ENCODE measurements at places on chromosomes 5 and 9.
A peak's percentile ranks its signal among the peaks of the same experiment; 100 is the strongest.

DNA sequence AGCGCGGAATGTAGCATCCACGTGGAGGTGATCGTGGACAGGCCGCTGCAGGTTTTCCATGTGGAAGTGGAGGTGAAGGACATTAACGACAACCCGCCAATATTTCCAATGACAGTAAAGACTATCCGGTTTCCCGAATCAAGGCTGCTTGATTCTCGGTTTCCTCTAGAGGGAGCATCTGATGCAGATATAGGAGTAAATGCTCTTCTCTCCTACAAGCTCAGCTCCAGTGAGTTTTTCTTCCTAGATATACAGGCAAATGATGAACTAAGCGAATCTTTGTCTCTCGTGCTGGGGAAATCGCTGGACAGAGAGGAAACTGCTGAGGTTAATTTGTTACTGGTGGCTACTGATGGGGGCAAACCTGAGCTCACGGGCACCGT, 598 bp downstream of the PCDHA2 start:
- no peak for DNase-seq

GRCh38 chr9:6997330-6997729, 239.6 kb downstream of the KDM4C start:
- DNase-seq: no peak

GRCh38 chr9:37811906-37812476, 11.4 kb downstream of the DCAF10 start:
- no peak for DNase-seq

- DNase-seq: no peak
These were observed 1581.8 kb upstream of the WWC1 start for GRCh38 chr5:166709691-166710090.

- no peak for DNase-seq
These were observed 40.4 kb downstream of the ZDHHC21 start for GRCh38 chr9:14652729-14653377.

DNA sequence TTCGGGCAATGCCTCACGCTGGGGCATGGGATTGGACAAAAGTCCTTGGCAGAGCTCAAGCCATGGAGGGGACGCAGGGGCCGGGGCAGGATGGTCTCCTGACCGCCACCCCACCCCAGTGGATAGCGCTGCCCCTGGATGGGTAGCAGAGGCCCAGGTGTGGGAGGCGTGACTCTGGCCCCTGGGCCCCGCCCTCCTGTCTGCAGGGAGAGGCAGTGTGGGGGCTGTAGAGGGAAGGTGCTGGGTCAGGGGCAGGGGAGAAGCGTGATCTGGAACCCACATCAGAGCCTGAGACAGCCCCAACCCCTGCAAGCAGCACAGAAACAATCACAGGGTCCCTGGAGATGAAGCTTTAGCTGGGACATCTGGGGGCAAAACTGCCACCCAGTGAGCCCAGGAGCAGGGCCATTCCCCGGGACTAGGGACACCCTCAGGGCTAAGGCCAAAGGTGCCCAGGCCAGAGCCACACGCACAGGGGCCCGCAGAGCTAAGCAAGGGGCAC, 36.2 kb downstream of the NACC2 start:
- DNase-seq: no peak

DNA sequence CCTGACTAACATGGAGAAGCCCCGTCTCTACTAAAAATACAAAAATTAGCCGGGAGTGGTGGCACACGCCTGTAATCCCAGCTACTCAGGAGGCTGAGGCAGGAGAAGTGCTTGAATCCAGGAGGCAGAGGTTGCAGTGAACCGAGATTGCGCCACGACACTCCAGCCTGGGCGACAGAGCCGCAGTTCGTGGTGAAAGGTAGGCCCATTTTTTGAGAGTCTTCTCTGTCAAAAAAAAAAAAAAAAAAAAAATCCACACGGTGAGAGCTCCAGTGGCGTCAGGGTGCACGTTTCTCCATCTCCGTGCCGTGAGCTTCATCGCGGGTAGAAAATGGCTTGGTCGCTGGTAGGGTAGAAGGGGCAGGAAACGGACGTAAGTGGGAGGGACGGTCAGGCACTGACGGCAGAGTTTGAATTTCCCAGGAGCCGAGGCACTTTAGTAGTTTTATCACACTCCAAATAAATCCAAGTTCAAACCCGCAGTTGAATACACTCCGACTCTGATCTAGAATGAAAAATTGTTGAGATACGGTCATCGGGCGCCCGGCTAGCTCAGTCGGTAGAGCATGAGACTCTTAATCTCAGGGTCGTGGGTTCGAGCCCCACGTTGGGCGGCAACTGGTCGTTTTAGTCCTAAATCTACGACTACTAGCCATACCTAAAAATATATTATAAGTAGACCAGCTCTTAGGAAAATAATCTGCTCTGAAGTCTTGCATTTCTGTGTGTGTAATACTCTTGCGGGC, 2.4 kb upstream of the TRIM7 start:
- peak; percentile 70 for DNase-seq

DNA sequence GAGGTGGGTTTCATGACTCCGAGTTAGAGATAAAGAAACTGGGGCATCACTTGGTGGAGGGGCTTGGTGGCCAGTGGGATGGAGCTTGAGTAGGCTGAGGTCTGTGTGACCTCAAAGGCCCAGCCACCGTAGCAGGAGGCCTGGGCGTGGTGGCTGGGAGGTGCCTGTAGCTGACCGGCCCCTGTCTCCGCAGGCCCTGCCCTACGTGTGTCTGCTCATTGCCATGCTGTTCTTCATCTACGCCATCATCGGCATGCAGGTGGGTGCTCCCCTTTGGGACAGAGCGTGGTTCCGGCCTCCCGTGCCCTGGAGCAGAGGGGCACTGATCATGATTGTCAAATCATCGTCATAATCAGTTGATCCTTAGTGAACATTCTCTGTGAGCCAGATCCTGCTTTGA, 196.2 kb downstream of the CACNA1B start:
- DNase-seq: no peak

- DNase-seq: no peak
These were observed 25.7 kb downstream of the FRMPD1 start for GRCh38 chr9:37676411-37676830.

- DNase-seq: no peak
These were observed 28.8 kb downstream of the CAMK4 start for GRCh38 chr5:111252799-111253545.

DNA sequence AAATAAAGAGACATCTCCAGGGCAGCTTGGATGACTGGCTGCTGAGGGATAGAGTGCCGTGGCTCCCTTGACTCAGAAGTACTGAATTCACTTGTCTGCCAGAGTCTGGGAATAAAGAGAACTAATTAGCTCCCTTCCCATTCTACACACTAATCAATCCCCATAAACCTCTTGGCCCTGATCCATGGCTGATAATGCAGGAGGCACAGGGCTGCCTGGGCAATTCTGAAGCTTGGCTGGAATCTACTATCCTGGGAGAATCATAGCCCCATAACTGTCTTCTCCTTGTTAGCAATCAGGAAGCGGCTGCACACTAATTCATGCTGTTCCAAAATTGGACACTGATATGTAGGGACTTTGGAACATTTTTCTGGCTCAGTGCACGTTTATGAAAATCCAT, 197.7 kb downstream of the PTTG1 start:
- no peak for DNase-seq

DNA sequence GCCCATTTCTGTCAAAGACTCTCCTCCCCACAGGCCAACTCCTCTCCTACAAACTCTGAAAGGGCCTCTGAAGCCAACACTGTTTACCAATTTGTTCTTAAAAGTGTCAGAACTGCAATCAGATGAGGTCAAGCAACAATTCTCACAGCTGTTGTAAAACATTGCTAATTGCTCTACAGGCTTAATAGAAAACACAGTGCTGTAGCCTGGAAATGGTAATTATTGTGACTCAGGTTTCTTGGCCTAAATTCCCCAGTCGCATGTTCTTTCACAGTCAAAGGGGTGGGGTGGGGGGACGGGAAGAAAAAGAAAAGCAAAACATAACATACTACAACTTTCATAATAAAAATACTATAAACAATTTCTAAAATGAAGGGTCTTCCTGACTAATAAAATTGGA, 343.2 kb downstream of the DMAC1 start:
- DNase-seq: no peak

GRCh38 chr9:116251366-116251765, 97.8 kb downstream of the PAPPA start:
- no peak for DNase-seq

- no peak for DNase-seq
These were observed 34.2 kb downstream of the ABLIM3 start for GRCh38 chr5:149175346-149176105.

DNA sequence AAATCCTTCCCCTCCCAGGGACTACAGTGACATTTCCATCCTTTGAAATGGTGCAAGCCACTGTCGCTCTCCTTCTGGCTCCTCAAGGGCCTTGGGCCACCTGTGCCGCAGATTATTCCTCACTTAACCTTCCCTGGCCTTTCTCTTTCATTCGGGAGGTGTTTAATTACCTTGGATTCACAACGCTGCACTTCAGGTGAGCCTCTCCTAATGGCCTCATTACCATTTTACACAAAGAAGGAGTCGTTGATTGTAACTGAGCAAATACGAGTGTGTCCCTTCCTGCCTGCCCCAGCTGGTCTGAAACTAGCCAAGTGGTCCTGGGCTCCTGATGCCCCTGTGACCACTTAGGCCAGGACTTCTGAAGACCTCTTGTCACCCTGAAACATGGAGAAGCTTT, 205.0 kb downstream of the CRB2 start:
- DNase-seq: no peak

- DNase-seq: no peak
These were observed 104.0 kb downstream of the PLCXD3 start for GRCh38 chr5:41406424-41406823.

DNA sequence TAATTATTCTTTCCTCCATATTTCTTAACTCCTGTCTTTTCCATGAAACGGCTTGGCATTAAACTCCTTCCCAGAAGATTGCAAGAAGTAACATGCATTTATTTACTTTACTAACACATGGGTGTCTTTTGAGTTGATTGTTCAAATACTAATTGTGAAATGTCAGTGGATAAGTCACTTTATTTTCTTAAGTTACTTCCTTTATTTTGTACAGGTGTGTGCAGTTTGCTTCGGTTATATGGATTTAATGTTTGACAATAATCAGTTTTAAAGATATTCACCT, 761 bp upstream of the SHOC1 start:
- no peak for DNase-seq

DNA sequence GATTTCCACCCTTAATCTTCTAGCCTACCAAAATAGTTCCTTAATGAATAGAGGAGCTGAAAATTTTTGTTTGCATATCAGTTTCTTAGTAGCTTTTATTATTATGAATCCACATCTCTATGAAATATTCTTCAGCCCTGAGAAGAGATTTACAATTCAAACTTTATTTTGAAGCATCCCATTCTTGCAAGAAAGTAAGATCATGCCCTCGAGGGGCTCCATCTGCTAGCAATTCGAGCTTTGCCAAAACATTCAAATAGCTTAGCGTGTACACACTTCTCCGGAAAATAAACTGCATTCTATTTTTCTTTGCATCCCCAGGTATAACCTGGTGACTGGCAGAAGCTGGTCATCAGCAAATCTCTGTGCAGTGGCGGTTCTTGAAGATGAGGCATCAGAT, 370.7 kb downstream of the MTRR start:
- DNase-seq: no peak

- DNase-seq: no peak
These were observed 415.4 kb upstream of the GRAMD2B start for GRCh38 chr5:126007841-126008240.

DNA sequence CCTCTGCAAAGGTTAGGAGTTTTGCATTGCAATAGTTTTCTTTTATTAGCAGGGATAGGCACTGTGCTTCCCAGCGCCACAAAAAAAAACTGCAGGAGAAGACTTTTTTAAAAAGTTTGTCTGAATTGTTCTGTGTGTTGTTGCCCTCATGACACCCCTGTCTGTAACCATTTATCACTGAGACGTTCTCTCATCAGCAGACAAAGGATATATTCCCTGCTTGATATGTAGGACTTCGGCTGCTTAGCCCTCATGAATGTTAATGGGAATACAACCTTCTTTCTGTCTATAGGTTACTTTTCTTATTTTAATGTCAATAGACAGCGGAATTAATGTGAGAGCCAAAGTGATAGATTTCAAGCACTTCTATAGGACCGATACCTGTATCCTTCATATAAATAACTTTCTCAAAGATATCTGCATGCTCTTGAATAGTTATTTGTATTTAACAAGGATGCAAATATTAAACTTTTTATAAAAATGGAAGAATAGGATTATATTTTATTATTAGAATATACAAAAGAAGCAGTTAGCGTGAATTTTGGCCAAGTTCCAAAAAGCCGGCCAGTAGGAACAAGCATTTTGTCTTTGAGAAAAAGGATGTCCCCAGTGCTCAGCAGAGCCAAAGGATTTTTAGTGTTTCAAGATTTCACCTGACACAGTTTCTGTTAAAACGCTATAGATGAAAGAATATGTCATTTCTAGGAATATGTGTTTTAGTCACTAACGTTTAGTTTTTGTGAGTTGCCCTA, 1.5 kb upstream of the LYSMD3 start:
- DNase-seq: no peak

DNA sequence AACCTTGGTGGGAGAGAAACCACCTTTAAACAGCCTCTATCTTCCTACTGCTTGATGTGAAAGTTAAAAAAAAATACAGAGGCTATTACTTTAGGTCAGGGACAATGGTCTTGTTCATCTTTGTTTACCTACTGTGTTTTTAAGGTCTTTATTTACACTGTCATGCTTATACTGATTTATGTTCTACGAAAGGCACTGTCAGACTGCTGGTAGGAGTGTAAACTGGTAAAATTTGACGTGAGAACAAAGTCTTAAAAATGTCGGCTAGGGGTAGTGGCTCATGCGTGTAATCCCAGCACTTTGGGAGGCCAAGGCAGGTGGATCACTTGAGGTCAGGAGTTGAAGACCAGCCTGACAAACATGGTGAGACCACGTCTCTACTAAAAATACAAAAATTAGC, 42.1 kb upstream of the ELOVL7 start:
- no peak for DNase-seq

- DNase-seq: no peak
These were observed 207.2 kb upstream of the RASEF start for GRCh38 chr9:83270116-83270515.

DNA sequence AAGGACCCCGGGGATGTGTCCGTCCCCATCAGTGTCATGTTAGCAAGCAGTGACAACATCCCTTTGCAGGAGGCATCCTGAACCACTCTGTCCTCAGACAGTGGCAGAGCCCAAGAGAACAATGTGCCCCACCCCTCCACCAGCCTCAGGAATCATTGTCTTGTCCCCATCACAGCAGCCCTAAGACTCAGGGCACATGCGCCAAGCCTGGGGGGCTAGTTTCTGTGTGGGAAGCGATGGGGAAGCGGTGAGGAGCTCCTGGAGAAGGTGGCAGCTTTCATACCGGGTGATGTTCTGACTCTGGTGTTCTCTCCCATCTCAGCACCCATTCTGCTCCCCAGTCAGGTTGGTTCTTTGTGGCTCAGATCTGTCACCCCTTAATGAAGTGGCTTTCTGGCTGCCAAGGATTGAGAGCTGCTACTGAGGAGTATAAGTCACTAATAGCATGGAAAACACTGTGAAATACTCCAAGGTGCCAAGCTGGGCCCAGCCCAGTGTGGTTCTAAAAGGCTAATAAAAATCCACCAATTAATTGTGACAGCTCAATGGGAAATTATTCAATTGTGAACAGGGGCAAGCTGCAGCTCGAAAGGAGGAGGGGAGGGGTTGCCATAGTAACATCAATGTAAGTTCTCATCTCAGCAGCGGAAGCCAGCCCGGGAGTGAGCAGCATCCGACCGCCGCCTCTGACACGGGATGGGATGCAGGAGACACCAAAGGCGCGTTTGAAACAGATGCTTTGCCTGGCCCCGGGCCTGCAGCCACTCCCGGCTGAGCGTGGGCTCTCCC, 4.7 kb downstream of the QRFP start:
- DNase-seq: no peak

- no peak for DNase-seq
These were observed 201.7 kb downstream of the MEF2C start for GRCh38 chr5:88681211-88681803.

GRCh38 chr5:104084896-104085295, 522.3 kb upstream of the NUDT12 start:
- no peak for DNase-seq
